ENCODE measurements at places on chromosomes 16 and 17.

DNA sequence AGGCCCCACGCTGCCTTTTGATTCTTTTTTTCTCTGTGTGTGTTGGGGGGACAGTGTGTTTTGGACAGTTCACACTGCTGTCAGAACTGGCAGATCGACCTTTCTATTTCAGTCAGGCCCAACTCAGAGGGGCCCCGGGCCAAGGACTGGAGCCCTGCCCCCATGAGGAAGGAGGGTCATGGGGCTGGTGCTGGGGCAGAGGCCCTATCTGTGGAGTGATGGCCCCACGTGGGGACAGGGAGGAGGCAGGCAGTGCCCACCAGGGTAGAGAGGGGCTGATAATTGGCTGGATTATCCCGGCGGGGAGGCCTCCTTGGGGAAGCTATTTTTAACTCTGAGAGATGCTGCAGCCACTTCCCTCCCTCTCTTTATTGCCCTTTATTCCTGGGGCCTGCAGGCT lies 5.7 kb upstream of the KCNJ12 start:
- no peak for DNase-seq

GRCh38 chr16:20847550-20847949 lies 41.2 kb downstream of the REXO5 start:
- no peak for DNase-seq

- DNase-seq: peak; percentile 83
These were observed 26.5 kb downstream of the EPN2 start for GRCh38 chr17:19263641-19264051.

- DNase-seq: peak; percentile 95
These were observed 8.9 kb upstream of the SEC14L1 start for GRCh38 chr17:77131904-77132303.

GRCh38 chr17:33241390-33241789 lies 51.7 kb downstream of the ASIC2 start:
- peak; percentile 4 for DNase-seq
